ENCODE measurements at places on chromosomes 4 and X. TPM values are rescaled to one million over a fixed set of nuclear protein-coding genes. Genes with fewer than 3 reads are reported as not detected.

- DNase-seq: no peak
Measured at GRCh38 chr4:3418029-3418762, 23.6 kb upstream of the HGFAC start.

PDE6B gene
- 5.0 TPM for total RNA-seq

DACH2 gene
- total RNA-seq: not detected

- DNase-seq: no peak
Measured at GRCh38 chrX:69900491-69900890, 149.2 kb downstream of the AWAT2 start.

HSFX2 gene
- total RNA-seq: 0.18 TPM

DNA sequence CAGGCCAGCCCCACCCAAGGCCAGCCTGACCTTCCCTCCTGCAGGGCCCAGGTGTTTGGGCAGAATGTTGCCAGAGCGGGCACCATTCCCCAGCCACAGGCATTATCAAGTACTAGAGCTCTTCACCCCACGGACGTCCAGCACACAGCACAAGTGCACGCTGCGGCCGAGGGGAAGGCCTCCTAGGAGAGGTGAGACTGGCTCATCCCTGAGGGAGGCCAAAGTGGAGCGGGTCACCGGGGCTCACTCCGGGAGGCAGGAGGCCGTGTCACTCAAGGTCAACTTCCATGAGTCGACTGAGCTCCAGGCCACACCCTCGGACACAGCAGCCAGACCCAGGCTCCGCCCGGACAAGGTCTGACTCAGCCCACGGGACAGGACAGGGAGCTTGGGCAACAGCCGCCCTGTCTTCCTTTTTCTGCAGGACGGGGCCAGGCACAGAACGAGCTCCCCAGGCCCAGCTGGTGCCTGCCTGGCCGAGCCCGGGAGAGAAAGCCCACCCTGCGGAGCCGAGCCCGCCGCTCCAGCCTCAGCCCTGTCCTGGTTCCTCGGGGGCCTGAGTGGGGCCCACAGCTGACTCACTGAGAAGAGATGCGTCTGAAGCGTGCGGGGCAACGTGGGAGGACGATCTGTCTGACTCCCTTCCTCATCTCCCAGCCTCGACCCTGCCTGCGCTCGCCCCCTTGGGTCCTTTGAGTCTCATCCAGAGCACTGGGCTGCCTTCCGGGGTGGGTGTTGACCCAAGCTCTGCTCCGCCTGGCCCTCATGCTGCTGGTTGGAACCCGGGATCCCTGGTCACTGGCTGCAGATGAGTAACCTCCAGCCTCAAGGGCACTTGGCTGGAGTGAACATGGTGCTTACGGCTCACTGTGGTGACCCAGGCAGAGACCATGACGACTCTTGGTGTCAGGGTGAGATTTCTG lies 1.6 kb downstream of the SLC49A3 start:
- peak; percentile 98 for DNase-seq

DNA sequence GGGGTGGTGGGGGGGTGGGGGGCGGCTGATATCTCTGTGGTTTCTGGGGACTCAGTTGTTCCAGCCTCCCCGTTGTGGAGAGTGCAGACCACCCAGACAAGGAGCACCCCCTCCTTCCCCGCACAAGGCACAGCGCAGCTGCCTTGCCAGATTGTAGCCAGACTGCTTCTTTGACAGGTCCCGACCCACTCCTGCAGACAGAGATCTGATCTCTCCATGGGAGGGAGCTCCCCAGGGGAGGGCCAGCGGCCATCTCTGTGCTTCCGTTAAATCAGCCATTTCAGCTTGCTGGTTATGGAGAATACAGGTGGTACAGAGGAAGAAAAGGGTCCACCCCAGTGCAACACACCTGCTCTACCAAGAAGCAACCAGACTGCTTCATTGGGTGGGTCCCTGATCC lies 80.8 kb downstream of the FGF16 start:
- no peak for DNase-seq

DGKK gene
- not detected for total RNA-seq

GRCh38 chr4:182400790-182401189 lies 157.6 kb downstream of the TENM3 start:
- DNase-seq: no peak

GRCh38 chrX:105375816-105376215 lies 155.3 kb upstream of the TEX13A start:
- DNase-seq: no peak

- DNase-seq: no peak
Measured at GRCh38 chr4:120630427-120630826, 292.1 kb downstream of the PRDM5 start.

DNA sequence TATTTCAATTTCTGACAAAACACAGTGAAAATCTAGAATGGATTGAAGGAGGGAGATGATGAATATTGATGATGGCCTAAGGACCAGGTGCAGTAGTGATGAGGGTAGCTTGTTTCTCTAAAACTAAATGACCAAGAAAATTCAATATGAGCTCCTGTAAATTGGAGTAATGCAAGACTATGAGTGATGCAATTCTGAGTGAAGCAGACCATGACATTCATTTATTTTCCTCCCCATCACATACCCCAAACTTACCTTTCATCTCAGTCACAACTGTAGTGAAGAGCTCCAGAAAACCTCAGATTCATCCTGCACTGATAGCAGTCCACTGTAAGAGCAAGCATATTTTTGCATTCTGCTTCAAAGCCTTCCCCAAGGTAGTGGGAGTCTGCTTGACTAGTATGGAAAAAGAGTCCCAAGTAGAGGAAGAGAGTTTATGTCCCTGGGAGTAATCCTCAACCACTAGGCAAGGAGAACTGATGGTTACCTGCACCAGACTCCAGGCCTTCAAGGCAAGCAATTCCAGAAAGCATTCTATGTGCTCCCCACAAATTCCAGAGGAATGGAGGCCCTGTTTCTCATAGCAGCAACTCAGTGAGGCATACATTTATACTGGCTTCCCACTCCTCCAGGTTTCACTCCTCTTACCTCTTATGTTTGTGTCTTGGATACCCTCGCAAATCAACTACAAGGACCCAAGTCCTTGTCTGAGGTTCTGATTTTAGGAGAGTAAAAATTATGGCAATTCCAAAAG lies 47.2 kb downstream of the CXCL1 start:
- no peak for DNase-seq

RBM46 gene
- total RNA-seq: not detected

GRCh38 chr4:154485127-154485773 lies 6.3 kb downstream of the DCHS2 start:
- no peak for DNase-seq

MAP7D3 gene
- total RNA-seq: 7.3 TPM

DNA sequence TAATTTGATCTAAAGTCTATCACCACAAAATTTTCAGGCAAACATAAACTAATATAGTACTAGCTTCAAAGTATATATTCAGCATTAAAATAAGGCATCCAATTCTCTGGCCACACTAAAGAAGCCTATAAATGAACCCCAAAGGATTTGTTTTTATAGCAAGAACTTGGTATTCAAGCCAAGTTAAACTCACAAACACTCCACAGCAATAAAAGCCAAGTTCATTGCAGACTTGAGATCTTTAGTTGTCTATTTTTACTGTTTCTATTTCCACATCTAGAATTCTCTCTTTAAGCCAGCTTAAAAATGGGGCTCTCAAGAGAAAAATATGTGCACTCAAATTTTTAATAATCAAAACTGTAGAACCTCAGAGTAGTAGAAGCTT lies 51.1 kb downstream of the WDFY3 start:
- DNase-seq: no peak
